Fibroblast of mammary gland (primary cell): ENCODE measurements at places on chromosomes 11 and 22.

- no peak for DNase-seq
These were observed 113.5 kb downstream of the NTM start for GRCh38 chr11:131483877-131484276.

DNA sequence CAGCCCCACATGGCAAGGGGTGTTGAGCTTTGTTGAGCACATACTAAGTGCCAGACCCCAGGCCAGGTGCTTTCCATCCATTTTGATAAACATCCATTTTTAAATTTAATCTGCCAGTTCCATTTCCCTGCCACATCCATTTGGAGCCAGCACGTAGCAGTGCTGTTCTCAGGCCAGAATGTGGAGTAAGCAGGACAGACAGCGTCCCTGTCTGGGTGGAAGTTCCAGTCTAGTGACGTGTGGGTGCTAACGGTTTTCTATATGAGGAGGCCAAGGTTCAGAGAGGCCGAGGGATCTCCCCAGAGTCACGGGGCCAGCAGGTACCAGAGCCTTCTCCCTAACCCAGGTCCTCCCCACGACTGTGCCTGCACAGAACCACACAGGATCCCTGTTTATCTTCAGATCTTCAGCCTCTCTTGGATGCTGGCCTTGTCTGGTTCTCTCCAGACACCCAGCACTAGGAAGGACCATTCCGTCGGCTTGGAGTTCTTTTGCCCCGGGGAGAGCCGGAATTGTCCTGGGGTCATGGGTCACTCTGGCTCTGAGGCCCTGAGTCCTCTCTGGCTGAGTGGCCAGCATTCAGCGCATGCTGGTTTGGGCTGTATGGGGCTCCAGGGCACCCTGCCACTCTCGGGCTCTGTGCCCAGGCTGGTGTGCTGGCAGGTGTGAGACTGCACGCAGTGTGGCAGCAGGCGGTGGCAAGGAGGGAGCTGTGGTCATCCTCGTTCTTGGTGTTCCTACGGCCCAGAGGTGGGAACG lies 63.6 kb upstream of the PPARA start:
- peak; percentile 79 for DNase-seq

DNA sequence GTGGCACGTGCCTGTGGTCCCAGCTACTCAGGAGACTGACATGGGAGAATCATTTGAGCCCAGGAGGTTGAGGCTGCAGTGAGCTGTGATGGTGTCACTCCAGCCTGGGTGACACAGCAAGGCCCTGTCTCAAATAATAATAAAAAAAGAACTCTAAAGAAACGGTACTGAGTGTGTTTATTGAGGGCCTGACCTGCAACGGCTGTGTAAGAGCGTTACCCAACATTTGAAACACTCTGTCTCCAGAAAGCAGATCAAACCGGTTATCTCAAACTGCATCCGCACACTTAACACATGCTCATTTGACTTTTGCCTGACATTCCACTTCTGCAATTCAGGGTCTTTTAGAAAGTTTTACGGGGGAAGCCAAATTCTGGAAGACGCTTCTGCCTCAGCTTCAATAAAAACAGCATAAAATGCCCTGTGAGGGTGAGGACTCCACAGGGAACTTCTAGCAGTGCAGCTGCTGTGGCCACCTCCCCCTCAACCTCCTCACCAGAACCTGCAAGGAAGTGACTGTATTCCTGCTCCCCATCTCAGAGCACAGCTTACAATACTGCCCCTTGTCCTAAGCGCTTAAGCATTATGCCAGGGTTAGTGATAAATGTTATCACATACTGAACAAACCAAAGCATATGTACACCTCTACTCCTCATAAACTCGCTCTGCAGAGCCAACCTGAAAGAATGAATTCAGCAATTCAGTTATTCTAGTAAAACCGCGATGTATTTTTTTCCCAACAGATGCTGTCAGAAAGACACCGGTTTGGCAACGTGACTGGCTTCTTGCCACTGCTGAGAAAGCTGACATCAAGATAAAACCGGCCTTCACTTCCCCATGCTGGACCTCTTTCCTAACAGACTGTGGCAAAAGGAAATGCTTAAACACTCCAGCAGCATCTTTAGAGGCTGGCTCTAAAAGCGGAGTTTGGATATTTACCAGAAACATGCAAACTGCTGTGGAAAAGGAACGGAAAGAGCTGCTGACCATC lies 52.2 kb downstream of the PRDM10 start:
- peak; percentile 42 for DNase-seq

DNA sequence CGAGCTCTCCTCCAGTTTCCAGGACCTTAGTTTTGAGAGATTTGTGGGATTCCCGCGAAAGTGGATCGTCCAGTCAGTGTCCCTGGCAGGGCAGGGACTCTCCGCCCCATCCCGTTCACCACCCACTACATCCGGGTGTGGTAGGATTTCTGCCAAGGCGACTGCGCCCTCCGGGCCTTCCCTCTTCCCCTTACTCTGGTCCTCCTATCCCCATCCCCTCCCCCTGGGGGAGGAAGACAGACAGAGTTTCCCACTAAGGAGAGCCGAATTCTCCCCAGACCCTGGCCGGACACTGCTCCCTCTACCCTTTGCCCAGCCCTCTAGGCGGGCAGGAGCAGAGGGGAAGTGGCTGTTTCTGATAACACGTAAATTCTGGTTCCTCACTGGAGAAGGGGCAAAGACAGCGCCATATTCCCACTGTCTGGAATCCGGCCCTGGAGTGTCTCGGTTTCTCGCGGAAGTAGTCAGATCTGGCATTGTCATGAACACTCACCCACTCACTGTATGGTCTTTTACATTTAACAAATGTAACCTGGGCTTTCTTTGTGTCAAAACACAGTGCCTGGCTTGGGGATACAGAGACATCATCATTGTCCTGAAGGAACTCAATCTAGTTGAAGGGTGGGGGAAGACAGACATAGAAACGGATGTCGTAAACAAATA lies 1.1 kb upstream of the NECTIN1 start:
- peak; percentile 63 for DNase-seq

- DNase-seq: peak; percentile 46
These were observed 712 bp downstream of the CERK start for GRCh38 chr22:46737105-46737975.

DNA sequence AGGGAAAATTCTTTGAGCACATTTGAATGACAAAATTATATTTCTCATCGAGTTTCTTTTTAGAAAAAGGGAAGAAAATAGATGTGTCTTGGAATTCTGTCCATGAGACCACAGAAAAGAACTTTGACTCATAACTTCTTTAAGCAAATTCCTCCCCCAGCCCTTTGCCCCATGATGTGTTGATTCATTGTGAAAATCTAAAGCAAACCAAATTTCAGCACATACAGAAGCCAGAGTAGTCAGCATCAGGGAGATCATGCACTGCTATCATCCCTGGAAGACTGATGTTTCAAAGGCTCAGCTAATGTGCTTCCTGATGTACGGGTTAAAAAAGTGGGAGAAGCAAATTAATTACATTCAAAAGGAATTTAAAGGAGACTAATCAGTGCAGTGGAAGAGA lies 159.7 kb downstream of the FAT3 start:
- peak; percentile 78 for DNase-seq

GRCh38 chr22:42528591-42529307 lies 9.2 kb upstream of the RRP7A start:
- DNase-seq: no peak

DNA sequence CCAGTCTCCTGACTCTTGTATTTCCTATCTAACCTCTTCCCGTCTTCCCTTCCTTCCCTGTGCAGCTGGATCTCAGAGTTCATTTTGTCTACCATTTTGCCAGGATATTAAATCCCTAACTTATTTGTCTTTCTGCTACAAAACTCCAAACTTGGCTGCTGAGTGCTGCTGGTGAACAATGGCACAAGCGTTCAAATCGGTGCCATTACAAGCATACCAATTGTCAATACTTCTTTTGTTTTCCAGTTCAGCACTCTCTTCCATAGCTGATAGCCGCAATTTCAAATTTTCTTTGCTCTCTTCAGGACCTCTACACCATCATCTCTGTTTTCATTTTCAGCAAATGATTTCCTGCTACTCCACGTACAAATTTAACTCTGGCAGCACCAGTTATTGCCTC lies 13.4 kb downstream of the IL18 start:
- DNase-seq: no peak

- no peak for DNase-seq
These were observed 301.8 kb downstream of the NTM start for GRCh38 chr11:131672191-131672590.

- no peak for DNase-seq
These were observed 8.8 kb downstream of the CXCR5 start for GRCh38 chr11:118892514-118892913.

- no peak for DNase-seq
These were observed 2.5 kb upstream of the TPST2 start for GRCh38 chr22:26592421-26592891.

- no peak for DNase-seq
These were observed 71.8 kb downstream of the BTBD10 start for GRCh38 chr11:13391217-13391616.

DNA sequence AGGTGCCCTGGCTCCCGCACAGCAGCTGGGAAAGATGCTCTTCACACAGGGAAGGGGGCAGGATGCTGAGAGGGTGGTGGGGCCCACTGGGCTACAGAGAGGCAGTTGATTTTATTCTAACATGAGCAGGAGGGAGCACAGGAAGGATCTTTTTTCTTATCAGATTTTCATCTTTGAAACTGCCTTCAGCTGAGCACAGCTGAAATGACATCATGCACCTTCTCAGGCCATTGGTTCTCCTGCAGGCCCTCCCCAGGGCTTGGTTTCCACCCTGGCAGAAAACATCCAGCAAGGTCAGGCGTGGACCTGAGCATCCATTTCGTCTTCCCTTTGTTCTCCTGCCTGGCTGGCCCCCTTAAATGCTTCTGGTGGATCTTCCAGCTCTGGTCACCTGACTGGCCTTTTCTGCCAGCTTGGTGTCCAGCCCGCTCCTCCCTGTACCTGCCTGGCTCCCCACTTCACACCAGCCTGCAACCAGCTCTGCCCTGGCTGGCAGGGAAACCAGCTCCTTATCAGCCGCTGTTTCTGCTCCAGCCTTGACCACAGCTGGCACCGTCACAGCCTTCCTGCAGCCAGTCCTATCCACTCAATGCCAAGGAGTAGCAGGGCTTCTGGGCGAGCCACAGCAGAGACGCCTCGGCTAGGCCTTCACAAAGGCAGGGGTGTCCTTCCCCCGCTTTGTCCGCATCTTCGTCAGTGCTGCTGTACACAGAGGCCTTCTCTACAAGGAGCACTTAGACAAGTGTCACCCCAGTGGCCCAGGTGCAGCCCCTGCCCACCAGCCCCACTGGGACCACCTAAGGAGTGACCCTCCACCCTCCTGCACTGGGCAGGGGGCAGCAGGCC lies 36.5 kb downstream of the TOM1 start:
- DNase-seq: no peak

GRCh38 chr22:39514373-39514973 lies 5.9 kb upstream of the ATF4 start:
- DNase-seq: peak; percentile 44

DNA sequence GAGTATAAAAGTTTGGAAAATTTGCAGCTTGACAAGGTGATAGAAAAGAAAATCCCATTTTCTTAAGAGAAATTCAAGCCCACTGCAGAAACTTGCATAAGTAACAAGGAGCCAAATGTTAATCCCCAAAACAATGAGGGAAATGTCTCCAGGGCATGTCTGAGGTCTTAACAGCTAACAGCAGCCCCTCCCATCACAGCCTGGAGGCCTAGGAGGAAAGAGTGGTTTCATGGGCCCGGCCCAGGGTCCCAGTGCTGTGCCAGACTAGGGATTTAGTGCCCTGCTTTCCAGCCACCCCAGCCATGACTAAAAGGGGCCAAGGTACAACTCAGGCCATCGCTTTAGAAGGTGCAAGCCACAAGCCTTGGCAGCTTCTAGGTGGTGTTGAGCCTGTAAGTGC lies 123.7 kb upstream of the TRPC6 start:
- no peak for DNase-seq

- no peak for DNase-seq
These were observed 10.0 kb upstream of the ZNRF3 start for GRCh38 chr22:28873183-28873963.

GRCh38 chr11:64537876-64538275 lies 53.1 kb upstream of the SLC22A12 start:
- DNase-seq: no peak

- peak; percentile 31 for DNase-seq
These were observed 7.8 kb upstream of the NLRP10 start for GRCh38 chr11:7973011-7973410.

- no peak for DNase-seq
These were observed 65.2 kb downstream of the PICALM start for GRCh38 chr11:86003654-86004053.

DNA sequence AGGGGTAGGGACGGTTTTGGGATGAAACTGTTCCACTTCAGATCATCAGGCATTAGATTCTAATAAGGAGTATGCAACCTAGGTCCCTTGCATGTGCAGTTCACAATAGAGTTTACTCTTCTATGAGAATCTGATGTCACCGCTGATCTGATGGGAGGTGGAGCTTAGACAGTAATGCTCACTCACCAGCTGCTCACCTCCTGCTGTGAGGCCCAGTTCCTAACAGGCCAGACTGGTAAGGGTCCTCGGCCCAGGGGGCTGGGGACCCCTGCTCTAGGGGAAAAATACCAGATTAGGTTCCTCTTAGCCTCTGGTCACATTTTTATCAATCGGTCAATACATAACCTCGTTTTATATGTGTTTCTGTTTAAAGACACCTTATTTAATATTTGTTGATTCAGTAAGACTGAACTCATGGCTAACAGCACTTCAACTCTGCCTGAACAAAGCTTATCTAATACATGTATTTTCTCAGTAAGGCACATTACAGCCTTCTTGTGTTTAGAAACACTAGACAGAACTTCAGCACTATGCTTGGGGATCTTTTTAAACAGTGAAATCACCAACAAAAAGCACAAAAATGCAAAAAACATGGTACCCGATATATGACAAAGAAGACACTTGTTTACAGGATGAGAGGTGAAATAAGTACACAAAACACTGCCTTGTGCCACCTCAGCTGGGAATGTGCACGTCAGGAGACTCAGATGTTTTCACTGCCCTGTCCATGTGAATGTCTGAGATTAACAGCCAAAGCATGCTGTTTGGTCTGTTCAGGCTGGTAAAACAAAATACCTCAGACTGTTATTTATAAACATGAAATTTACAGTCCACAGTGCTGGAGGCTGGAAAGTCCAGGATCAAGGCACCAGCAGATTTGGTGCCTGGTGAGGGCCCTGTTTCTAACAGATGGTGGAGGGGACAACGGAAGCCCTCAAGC lies 107.5 kb downstream of the USP35 start:
- DNase-seq: no peak

- no peak for DNase-seq
These were observed 10.5 kb downstream of the NRXN2 start for GRCh38 chr11:64712430-64713015.

DNA sequence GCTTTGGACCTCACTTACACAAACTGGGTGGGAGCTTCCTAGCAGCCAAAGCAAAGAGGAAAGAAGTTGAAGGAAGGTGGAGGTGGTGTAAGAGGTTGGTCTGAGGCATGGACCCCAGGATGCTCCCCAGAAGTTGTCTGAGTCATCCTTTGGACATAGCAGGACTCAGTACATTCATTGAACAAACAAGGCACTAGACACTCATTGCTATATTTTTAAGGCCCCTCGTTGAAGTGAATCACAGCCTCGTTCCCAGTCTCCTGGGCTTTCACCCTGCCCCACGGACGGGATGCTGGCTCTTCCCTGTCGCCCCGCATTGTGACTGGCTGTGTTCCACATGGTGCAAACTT lies 95.9 kb upstream of the FGF3 start:
- peak; percentile 37 for DNase-seq
